NCI-H1694 (cell line): ENCODE measurements at places on chromosomes 7 and 10.

DNA sequence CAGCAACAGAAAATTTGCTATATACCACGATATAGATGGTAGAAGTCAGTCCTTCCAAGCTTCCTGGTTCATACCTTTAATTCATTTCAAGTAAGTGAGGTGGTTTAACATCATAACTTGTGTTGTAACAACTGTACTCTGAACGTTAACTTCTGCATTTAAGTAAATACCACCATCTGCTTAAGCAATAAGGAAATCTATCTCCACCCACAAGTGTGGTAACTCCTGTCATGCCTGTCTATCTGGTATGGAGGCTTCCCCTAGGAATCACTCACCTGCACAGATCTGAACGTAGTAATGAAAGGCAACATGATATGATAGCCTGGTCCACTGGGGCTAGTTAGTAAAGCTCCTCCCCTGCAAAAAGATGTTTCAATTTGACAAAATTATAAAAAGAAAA, 2.3 kb downstream of the ERLIN1 start:
- no peak for DNase-seq

GRCh38 chr10:96688789-96689188, 31.5 kb downstream of the PIK3AP1 start:
- no peak for DNase-seq

DNA sequence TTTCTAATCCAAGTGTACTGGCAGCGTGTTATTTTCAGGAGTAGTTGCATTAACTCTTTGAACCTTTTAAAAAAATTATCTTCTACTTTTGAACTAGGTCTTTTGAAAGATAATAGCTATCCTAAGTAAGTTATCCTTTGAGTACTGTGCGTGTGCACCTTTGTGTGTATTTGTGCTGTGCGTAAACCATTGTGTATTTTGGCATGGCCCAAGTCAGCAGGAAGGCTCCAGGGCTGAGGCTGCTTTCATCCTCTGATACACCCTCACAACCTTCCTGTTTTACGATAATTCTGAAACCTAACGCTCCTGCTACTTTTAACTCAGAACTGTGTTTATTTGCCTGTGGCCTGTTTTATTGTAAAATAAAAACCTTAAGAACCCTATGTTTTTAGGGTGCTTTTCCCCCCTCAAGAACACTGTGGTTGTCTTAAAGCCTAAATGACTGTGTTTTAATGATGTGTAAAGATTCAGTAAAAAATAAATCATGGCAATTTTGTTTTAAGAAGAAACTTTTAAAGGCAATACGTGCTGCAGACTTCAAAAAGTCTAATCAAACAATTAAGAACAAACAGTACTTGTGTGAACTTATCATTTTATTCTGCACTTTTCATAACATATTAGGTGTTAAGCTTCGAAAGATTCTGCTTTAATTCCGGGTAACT, 57.5 kb downstream of the HDAC9 start:
- DNase-seq = no peak

DNA sequence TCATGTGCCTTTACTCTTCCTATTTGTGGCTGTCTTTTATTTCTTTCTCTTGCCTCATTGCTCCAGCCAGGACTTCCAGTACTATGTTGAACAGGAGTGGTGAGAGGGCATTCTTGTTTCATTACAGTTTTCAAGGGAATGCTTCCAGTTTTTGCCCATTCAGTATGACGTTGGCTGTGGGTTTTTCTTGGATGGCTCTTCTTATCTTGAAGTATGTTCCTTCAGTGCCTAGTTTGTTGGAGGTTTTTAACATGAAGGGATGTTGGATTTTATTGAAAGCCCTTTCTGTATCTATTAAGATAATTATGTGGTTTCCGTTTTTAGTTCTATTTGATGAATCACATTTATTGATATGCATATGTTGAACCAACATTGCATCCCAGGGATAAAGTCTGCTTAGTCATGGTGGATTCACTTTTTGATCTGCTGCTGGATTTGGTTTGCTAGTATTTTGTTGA, 96.8 kb downstream of the GLCCI1 start:
- DNase-seq = no peak

GRCh38 chr7:86149024-86149665, 494.6 kb upstream of the GRM3 start:
- no peak for DNase-seq

DNA sequence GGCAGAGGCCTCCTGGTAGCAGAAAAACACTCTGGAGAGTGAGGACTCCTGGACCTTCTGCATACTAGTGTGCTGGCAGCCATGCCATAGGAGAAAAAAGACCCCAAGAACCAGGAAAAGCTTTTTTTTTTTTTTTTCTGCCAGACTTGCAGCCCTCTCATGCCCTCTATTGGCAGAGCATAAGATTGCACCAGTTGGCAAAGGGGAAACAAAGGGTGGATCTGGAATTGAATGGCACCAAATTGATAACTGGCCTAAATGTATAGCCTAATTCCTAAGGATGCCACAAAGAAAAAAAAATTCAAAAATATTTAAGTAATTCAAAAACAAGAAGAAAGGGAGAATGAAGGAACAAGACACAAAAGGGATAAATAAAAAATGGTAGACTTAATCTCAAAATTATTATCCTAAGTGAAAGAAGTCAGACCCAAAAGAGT, 112.5 kb upstream of the GHITM start:
- peak; percentile 10 for DNase-seq

GRCh38 chr10:95306318-95306650, 15.5 kb upstream of the PDLIM1 start:
- peak; percentile 80 for DNase-seq

GRCh38 chr10:69718951-69719350, 82.8 kb upstream of the COL13A1 start:
- no peak for DNase-seq

DNA sequence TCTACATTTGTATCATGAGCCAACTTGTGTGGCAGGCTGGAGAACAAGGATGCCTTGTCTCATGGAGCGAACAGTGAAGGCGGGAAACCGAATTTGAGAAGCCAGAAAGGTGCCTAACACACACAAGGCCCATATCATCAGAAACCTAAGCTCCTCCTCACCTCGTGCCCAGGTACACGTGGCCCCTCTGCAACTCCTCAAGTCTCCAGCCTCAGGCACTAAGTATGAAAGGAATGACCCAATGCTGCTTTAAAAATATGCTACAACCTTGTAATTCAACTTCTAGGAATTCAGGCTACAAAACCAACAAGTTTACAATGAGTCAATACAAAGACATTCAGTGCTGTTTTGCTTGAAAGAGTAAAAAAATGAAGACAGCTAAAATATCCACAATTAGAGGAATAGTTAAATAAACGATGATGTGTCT, 95.7 kb downstream of the CDK6 start:
- no peak for DNase-seq

DNA sequence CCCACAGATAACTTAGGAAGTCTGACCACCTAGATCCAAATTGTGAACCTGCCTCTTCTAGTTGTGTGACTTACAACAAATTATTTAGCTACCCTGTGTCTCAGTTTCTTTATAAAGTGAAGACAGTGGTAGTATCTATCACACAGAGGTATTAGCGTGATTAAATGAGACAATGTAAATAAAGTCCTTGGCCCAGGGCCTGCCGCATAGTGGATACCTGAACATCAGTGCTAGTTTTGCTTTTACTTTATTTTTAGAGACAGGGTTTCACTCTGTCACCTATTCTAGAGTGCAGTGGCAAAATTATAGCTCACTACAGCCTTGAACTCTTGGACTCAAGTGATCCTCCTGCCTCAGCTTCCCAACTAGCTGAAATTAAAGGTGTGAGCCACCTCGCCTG, 177.1 kb downstream of the CDK14 start:
- no peak for DNase-seq

DNA sequence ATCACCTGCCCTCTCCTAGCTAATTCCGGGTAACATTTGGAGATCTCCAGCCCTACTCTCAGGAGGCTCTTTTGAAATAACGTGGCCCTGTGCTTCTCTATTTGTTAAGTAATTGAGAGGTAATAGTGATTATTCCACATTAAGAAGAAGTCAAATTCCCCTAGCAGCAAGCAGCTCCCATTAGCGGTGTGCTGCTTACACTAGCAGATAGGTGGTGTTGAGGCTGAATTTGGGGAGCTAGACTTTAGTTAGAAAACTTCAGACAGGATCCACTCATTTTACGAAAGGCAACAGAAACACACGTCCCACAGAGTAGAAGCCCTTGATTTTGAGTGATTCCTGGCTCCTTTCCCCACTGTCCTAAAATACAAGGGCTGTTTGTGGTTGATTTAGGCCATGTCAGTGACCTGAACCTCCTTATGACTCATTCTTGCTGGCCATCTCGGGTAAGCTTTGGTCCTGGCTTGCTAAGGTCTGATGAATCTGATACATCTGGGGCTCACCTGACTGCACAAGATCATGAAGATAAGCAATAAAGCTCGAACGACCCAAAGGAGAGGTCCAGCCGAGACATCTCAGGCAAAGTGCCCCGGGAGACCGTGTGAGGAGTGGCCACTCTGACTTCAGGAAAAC, 77.2 kb downstream of the FAM204A start:
- DNase-seq = no peak

GRCh38 chr7:40899151-40899550, 764.3 kb downstream of the SUGCT start:
- no peak for DNase-seq

GRCh38 chr10:58833771-58834561, 321.3 kb downstream of the BICC1 start:
- no peak for DNase-seq

- no peak for DNase-seq
Measured at GRCh38 chr7:159098424-159098786, 46.3 kb downstream of the VIPR2 start.

GRCh38 chr10:75350791-75351190, 50.8 kb downstream of the ZNF503 start:
- no peak for DNase-seq

DNA sequence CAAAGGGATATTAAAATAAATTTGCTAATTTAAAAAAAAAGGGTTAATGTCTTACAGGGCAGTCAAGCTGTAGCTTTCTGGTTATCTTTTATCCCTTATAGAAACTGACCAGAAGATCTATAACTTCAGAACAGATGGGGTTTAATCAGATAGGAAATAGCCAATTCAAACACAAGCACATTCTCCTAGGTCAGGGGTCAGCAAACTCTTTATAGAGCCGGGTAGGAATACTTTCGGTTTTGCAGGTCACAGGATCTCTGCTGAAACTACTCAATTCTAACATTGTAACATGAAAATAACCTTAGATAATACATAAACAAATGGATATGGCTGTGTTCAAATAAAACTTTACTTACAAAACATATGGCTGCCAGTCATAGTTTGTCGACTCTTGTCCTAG, 479.8 kb downstream of the ADRA2A start:
- DNase-seq = no peak

DNA sequence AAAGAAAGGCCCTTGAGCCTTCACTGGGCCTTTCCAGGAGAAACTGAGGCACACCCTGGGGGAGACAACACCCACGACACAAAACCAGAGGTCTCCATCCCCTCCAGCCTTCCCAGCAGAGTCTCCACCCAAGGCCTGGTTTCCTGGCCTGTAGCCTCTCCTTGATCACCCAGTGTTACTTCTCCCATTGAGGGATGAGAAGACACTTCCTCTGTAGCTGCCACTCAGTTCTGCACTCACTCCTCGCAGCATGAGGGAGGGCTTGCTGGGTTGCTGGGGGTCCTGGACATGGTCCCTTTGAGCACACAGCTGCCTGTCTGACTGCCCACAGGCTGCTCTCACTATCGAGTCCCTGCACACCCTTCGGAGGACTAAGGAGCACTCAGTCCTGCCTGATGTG, 438.1 kb upstream of the FOXK1 start:
- DNase-seq = no peak

DNA sequence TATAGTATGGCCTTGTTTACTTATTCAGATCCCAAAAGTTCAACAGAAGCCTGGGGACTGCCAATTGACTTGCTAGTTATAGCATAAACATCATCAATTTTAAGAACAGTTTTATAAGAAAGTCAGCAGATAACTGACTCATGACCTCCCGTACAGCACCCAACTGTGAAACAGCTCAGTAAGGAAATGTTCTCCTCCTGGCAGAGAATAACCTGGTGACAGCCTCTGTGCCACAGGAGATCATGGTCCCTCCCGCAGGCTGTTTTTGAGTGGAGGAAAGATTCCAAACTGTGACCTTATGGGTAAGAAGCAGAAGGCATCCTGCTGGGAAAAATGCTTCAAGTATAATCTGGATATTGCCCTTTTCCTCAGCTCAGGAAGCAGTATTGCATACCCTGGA, 182.5 kb downstream of the SEMA3D start:
- DNase-seq = no peak

GRCh38 chr10:55233505-55233904, 432.5 kb upstream of the PCDH15 start:
- DNase-seq = no peak

- DNase-seq = no peak
Measured at GRCh38 chr10:3574451-3574850, 210.6 kb downstream of the KLF6 start.
